ENCODE measurements at places on chromosomes 12 and 14.

GRCh38 chr12:8018666-8019581 is 13.6 kb upstream of the FOXJ2 start:
- DNase-seq, result no peak

DNA sequence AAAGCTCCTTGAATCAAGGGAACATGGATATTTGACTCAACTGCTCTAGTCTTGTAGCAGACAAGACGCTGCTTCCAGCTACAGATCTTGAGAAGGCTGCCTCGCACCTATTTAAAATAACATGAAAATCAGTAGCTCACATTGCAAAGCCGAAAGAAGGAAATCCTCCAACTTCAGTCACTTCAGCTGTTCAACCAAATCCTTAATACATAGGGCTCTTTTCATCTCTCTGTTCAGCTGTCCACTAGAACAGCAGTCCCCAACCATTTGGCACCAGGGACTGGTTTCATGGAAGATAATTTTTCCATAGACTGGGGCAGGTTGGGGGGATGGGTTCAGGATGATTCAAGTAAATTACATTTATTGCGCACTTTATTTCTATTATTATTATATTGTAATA is 1116.0 kb upstream of the TMEM132C start:
- no peak for DNase-seq

DNA sequence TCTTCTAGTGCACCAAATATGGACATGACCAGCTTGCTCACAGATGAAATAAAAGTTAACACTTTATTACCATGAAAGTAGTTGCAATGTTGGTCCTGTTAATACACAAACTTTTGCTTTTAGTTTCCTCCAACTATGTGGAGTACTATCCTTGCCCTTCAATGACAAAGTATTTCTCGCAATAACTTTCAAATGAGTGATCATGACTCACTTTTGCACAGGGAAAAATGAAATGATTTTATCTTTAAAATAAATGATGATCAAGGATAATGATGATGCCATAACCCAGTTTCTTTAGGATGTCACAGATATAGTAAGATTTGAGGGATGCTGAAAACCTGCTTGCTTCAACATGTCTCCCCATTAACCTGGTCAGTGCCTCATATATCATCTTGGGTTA is 254.0 kb upstream of the KITLG start:
- no peak for DNase-seq

GRCh38 chr12:52225752-52226151 is 7.3 kb upstream of the KRT7 start:
- DNase-seq, result no peak

- DNase-seq, result no peak
These were observed 113.0 kb downstream of the SEC23A start for GRCh38 chr14:38989922-38990546.

- no peak for DNase-seq
These were observed 106.1 kb downstream of the PAX9 start for GRCh38 chr14:36767603-36768281.

- no peak for DNase-seq
These were observed 151.4 kb upstream of the MDGA2 start for GRCh38 chr14:47826809-47827208.

DNA sequence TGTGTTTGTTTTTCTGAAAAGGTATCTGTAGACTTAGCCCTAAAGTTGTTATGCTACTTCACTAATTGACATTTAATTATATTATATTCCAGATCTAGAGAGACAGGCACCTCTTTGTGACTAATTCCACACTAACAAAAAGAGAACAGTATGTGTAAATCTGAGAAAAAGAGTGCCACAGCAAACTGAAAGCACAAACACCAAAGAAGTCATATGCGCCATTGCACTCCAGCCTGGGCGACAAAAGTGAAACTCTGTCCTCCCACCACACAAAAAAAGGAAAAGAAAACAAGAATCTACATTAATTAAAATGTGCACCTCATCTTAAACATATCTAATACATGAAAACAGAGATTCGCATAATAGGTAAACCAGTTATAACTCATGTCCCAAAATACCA is 4.4 kb upstream of the CSRNP2 start:
- no peak for DNase-seq

DNA sequence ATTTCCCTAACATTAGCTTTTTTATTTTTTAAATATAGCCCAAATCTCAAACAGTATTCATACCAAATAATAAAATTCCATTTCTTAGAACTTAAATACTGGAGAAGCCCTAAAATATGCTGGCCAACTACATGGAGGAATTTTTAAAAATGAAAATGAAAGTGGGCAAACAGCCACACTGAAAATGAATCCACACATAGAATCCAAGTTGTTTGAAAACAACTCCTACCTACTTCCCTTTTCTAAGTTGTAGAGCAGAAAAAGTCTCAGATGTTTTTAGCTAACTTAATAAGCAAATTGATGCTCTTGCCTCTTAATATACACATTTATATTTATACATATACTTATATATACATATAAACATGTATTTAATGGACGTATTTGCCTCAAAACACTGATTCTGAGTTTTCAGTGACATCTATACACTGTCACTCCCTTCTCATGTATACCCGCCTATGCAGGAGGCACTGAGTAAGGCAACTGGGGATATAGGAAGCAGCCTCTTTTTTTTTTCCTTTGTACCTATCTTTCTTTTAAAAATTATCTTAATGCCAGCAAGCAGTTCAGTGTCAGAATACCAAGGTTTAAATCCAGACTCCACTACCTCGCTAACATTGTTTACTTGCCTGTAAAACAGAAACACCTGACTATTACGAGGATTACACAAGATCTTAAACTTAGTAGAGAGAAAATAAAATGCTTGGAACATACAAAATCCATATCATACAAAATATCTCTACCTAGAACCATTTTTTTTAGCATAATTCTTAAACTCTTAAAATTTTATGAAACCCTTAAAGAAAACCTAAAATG is 13.3 kb downstream of the DICER1 start:
- DNase-seq, result no peak

Data from esophagus squamous epithelium (tissue), 5 donors.